ENCODE measurements at places on chromosomes 4 and X.

DNA sequence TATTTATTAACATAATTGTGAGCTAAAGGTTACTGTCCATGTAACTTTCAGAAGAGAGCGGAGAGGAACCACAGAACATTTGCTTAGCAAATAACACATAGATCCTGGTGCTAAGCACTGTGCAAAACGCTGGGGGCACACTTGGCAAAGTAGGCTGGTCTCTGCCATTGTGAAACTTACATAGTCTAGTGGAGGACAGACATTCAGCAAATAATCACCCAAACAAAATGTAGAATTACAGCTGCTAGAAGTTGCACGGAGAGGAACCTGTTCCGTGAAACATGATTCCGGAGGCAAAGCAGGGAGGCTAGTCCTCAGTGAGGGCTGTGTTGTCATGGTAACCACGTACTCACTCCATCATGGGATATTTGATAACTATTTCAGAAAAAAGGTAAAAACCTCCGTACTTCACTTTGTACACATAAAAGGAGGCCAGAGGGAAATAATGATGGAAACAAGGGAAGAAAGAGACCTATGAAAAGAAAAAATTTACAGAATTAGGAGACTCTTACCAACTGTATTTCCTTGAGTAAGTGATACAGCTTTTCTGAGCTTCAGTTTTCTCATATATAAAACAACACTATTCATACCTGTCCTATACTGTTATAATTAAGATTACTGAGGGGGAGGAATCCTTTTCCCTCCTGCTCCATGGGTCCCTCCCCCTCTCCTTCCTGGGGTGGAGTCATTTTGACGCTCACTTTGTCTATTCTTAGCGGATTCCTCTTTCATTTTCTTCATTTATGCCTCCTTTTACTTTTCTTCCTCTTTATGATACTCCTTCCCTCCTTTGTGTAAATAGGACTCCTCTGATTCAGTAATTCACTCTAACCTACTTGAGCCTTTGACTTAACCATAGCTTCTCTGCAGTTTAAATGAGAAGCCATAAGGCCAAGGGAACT is 825 bp upstream of the RASGEF1B start:
- peak; percentile 8 for DNase-seq

DNA sequence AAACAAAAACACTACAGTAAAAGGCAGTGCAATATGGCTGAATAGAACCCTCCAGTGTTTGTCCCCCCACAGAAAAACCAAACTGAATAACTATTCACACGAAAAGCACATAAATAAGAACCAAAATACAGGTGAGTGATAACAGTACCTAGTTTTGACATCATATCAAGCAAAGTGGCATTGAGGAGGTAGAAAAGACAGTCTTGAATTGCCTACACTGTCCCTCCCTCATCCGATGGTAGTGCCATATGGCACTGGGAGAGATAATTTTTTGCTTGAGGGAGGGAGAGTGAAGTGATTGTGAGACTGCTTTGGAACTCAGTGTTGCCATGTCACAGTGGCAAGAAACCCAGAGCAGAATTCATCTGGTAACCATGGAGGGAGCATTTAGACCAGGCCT is 99.2 kb downstream of the GPR174 start:
- no peak for DNase-seq

DNA sequence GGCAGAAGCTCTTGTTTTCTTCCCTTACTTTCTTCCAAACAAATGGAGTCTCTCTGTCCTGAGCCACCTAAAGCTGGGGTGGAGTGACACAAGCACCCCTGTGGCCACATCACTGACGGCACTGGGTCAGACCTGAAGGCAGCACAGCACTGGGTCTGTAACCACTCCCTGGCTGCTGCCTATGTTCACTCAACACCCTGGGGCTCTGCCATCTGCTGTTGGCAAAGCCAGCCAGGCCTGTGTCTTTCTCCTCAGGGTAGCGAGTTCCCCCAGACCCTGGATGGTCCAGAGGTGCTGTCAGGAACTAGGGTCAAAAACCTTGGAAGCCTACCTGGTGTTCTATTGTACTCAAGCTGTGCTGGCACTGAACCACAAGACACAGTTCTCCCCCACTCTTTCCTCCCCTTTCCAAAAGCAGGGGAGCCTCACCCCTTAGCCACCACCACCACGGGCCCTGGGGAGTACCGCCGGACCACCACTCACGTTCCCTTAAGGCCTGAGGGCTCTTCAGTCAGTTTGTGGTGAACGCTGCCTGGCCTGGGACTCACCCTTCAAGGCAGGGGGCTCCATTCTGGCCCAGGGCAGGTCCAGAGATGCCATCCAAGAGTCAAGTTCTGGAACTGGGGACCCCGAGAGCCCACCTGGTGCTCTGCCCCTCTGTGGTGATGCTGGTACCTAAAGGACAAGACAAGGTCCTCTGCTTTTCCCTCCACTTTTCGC is 31.5 kb downstream of the TMEM271 start:
- DNase-seq, result no peak

DNA sequence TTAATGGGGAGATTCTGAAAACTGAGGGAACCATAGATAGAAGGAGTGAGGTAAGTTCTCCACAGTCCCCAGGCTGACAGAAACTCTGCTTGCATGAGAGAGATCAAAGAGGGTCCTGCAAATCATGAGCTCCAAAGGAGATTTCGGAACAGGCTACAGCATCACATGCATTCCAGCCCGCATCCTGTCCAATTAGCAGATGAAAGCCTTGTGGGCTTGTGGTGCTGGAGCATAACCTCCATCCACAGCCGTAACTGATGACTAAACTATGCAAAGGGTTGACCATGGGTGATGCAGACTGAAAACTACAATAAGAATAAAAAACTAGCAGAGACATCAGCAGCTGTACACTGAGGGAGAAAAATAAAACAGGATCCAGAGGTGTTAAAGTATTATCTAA is 654.5 kb downstream of the TLL1 start:
- DNase-seq, result peak; percentile 71

DNA sequence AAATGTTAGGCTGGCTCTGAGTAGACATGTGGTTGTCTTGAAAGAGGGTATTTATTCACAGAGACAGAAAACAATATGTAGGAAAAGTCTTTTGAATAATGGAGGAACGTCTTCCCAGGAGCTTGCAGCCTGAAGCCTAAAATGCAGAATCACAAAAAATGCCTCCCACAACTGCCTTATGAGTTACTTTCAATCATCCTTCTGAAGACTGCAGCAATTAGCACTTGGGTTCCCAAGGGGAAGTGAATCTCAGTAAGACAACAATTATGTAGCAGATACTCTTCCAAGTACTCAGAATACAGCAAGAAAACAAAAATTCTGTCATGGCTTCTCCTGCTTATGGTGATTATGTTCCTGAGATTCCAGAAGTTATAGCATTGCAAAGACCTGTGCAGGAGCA is 166.6 kb upstream of the TBL1X start:
- no peak for DNase-seq

- DNase-seq, result no peak
Measured at GRCh38 chr4:6184169-6184568, 16.2 kb downstream of the JAKMIP1 start.

GRCh38 chr4:60989141-60989540 is 211.0 kb upstream of the ADGRL3 start:
- no peak for DNase-seq

DNA sequence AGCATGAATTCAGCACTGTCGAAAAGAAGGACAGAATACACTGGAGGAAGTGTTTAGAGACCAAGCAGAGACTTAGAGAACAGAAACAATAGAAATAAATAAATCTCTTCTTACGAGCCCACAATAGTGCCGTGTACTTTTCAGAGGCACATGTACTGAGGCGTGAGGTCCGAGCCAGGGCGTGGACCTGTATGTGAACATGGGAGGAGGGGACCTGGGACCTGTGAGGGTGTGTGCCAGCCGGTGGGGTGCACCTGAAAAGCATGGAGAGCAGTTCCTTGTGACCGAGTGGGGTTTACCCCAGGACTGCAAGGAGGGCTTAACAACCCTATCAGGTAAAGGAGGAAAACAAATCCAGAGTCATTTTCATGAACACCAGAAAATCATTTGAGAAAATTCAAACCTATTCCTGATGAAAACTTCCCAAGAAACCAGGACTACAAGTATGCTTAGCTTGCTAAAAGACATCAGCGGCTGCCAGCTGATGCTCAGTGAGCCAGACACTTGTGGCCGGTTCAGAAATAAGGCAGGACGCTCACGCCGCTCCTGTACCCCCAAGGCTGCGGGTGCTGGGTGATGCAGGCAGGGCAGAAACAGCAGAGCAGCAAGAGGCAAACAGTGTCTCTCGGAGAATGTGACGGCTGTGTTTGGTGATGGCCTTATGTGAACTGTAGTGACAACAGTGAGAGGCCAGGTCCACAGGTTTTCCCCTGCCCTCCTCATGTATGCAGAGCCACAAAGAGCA is 37.1 kb downstream of the NELFA start:
- no peak for DNase-seq

DNA sequence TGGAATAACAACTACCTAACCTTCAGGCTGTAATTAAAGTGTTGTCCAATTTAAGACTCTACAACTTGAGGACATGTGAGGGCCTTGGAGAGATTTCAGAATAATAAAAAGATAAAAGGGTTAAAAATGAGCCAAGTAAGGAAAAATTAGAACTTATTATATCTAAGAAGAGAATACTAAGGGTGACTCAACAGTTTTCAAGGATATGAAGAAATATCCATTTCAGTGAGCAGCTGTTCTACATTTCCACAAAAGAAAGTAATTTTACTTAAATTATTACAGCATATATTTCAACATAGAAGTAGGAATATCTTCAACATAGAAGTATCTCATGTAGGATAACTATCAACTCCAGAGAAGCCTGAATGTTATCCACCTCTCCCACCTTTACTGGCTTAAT is 11.3 kb downstream of the SNX12 start:
- peak; percentile 6 for DNase-seq

- DNase-seq, result no peak
Measured at GRCh38 chr4:21835712-21836111, 112.9 kb downstream of the KCNIP4 start.

DNA sequence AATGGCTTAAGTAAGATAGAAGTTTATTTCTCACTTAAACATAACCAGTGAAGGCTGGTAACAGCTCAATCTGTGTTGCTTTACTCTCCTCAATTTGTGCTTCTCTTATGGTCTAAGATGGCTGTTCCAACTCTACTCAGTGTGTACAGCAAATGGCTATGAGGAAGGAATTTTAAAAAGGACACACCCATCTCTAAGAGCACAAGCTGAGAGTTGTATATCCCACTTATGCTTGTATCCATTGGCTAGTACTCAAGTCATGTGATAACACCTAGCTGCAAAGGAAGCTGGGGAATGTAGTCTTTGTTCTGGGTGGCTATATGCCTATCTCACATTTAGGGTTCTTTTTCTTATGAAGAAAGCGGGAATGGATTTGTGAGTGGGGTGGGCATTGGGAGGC is 63.3 kb downstream of the GPAT3 start:
- peak; percentile 39 for DNase-seq

- no peak for DNase-seq
Measured at GRCh38 chr4:169626331-169627282, 6.2 kb downstream of the CLCN3 start.

DNA sequence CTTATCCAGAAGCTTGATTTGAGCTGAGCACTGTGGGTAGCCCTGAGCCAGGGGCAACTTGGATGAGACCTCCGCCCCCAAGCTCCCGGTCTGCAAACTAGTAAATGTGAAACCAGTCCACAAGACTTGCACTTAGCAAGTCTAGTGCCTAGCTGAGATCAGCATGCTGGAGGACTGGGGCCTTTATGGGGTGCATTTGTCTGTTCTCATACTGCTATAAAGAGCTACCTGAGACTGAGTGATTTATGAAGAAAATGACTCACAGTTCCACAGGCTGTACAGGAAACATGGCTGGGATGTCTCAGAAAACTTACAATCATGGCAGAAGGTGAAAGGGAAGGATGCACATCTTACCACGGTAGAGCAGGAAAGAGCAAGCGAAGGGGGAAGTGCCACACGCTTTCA is 42.1 kb upstream of the HOPX start:
- no peak for DNase-seq

DNA sequence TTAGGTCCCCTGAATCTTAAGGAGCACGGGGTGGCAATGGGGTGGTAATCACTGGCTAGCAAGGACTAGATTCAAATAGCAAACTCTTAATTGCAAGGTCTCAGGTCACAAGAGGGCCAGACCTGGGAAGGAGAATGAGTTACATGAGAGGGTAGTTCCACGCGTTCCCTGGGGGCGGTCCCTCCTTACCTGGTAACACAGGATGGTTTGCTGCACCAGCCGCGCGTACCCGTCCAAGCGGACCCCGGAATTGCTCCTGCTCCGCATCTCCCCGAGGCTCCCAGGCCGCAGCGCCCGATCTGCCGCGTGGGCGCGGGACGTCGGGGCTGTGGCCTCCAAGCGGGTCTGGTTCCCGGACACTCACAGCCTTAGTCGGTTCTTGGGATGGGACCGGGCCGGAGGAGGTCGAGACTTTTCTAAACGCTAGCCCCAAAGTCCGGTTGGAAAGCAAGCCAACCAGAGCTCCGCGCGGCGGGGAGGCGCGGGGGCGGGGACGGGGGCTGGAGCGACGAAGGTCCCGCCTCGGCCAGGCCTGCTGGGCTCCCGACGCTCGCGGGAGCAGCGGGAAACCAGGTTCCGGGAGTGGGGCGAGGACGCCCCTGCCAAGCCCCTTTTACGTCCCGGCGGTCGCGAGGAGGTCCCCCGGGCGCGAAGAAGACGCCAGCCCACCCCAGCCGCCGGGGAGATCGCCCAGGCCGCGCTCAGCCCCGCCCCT is at the start of gene PHKA2:
TSS of gene PHKA2 (minus strand) at position 449 of the 715 bp plus-strand sequence. CDS start at position 267, 182 bp downstream.
- peak; percentile 18 for DNase-seq

GRCh38 chr4:185039508-185040273 is 21.4 kb downstream of the HELT start:
- peak; percentile 23 for DNase-seq

DNA sequence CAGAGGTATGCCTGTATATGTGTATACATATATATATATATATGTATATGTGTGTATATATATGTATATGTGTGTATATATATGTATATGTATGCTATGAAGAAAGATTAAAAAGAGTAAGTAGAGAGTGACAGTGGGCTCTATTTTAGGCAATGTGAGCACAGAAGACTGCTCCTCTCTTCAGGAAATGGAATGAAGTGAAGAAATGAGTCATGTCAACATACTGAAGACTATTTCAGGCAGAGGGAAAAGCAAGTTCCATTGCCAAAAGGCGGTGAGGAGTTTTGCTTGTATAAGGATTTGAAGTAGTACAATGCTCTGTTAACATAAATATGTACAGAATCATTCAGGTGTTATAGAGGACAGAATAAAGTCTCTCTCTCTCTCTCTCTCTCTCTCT is 773.2 kb upstream of the FTHL17 start:
- DNase-seq, result peak; percentile 2

DNA sequence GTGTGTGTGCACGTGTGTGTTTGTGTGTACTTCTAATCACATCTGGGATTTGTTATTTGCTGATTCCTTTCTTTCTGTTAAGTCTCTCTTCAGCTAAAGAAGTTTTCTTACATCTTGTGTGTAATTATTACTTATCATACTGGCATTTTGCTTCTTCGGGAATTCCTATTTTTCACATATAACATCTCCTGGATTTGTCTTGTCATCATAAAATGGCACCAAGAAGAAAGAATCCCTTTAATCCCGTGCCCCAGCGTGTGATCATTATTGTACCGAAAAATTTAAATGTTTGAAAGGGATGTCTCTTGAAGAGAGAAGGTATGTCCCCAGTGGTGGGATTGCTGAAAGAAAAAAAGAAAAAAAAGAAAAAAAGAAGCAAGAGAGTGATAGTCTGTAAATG is 72.3 kb downstream of the ZFX start:
- no peak for DNase-seq

Measured in astrocyte (in vitro differentiated cells and primary cell).